Activated T-helper 9 cell treated with anti-CD3 and anti-CD28 coated beads, Interleukin-2, amount 50 U/mL, for 16 hours (primary cell): ENCODE measurements at places on chromosomes 2 and 18.

DNA sequence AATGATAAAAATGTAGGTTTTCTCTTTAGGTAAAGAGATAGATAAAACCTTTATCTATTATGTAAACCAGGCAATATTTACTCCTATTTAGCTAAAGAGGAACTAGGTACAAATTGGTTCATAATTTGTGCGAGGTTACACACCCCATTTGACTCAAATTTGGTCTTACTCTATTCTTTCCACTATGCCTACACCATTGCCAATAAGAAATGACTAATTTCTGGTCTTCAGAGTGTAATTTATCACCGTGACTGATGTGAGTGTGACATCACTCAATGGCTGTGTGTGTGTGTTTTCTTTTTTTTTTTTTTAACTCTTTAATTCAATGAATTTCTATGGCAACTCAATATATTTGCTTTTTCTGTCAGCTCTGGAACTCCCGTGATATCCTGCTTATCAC is 955.8 kb downstream of the TDRD15 start:
- no peak for DNase-seq

GRCh38 chr2:50126845-50127244 is 905.1 kb downstream of the NRXN1 start:
- DNase-seq, result no peak

DNA sequence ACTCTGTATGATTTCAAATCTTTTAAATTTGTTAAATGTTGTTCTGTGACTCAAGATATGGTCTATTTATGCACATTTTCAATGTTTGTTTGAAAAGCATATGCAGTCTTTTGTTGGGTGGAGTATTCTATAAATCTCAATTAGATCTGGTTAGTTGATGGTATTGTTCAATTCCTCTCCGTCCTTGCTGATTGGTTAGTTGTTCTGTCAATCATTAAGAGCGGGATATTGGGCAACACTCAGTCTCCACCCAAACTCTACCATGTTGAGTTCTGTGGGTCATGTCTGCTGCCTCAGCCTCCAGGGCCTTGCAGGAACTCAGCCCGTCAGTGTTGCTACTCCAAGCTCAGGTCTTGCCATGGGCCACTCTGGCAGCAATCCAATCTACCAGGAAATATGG is 118.9 kb downstream of the VWA3B start:
- no peak for DNase-seq

DNA sequence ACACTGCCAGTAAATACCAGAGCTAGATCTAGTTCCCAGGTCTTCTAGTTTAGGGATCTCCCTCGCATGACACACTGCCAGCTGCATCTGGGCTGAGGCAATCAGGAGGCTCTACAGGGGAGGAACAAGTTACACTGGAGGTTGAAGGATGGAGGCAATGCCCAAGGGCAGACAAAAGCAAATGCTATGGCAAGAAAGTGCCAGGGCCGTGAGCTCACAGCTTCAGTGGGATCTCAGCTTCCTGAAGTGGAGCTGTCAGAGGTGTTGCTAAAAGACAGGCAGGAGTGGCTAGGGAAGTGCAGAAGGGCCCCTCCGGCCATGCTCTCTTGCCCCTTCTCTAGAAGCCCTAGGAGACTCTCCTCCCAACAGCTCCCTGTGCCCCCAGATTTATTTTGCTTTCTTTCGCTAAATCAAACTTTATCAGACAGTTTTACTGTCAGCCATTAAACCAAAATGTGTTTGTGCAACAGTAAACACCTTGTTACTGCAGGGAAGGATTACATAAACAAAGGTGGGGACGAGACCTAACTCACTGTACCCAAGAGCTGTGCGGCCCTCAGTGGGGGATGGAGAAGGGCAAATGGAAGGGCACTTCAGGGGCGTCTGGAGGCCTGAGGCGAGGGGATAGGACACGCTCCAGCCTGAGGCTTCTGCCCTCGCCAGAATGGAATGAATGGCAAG is 39.4 kb upstream of the PKDCC start:
- DNase-seq, result no peak

GRCh38 chr18:74633652-74634352 is 36.1 kb downstream of the ZNF407 start:
- DNase-seq, result no peak

DNA sequence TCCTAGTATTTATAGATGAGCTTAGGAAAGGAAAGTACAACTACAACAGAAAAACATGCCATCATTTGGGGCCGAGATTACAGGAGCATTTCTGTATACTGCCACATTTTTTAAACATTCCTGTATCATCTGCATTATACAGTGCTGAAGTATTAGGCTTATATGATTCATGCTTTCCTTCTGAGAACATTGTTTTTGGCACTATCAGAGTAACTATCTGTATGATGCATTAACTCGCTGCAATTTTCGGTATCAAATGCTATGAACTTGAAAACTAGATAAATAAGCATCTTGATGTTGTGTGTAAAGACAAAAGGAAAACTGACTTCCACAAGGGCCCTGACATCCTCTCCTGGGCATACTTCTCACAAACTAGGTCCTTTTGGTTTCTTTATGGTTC is 102.0 kb downstream of the RIT2 start:
- DNase-seq, result no peak

DNA sequence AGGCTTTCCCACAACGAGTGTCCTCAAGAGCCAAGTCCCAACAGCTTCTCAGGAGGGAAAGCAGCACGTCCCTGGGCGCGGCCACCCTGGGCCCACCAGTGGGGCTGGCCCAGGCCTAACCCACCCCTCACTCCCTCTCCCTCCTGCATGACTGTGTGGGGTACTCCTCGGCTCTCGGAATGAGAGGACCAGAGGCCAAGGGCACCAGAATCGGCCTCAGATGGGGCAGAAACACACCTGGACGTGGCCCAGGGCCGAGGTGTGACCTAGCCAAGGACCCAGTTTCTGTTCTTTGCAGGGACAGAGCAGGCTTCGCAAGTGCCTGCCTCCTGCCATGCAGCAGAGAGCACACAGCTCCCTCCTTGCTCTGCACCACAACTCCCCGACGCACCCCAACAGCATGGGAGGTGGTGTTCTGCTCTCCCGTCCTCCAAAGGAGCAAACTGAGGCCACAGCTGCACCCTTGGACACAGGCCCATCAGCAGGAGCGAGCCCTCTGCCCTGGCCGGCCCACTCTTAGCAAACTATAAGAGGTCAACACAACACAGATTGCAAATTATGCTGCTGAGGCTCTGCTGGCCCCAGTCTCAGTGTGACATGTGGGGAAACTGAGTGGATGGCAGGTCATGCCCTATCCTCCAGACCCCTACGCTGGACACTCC is 19.7 kb downstream of the HS6ST1 start:
- DNase-seq, result no peak

DNA sequence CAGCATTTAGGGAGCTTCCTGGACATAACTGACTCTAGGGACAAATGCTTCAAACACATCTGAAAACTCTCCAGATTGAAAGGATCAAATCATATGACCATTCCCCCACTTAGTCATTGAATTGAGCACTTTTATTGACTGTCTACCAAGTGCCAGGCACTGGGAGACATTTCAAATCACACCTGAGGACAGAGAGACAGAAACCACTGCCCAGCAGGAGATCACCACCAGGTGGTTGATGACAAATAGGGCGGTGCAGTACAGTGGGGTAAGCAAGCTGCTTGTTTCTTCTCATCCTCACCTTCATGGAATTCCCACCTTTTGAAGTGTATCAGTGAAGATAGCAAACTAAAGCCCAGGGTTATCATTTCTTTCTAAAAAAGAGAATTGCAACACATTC is 19.0 kb upstream of the CXCR4 start:
- DNase-seq, result no peak

DNA sequence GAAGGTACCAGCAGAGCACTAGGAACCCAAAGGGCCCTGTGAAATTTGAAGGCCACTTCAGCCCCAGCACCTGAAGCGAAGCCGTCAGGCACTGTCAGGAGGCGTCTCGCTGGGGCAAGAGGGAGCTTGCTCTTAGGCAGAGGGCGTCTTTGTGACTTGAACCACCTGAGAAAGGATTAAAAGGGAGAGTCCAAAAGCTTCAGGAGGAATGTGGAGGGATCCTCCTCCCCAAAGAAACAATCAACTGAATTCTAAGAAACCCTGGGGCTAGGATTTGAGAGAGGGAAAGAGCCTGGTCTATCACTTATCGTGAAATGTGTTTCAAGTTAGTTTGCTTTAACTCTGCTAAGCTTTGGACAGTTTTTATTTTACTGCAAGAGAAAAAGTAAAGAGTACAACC is 324.9 kb upstream of the SOX11 start:
- no peak for DNase-seq

- no peak for DNase-seq
These were observed 146.3 kb downstream of the ANKRD44 start for GRCh38 chr2:197164141-197164754.

DNA sequence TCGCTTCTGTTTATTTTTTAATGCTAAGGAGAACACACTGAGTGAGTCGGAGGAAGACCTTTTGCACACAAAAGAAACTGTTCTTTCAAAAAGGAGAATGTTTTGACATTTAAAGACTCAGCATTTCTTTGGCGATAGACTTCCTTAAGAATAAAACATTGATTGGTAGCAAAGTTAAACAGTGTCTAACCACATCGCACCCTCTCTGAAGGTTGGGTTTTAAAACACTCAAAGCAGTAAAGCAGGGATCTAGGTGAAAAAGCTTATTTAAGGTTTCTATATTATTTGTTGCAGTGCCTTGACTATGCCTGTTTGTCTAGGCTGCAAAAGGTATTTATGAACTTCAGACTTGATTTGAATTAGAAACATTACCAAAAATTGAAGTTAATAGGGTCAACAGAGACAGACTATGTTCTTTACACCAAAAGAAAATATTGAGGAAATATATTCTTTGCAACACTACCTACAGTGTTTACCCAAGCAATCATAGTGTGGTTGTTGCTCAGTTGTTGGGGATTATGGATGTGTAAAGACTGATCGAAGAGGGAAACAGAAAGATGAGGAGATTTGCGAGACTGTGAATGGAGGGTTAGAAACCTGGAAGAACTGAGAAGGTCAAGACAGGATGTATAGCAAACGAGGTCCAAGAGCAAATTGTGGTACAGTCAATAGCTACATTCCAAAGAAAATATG is 297.8 kb upstream of the SLC39A10 start:
- no peak for DNase-seq

- no peak for DNase-seq
These were observed 129.3 kb upstream of the UNC80 start for GRCh38 chr2:209642146-209642820.

- DNase-seq, result no peak
These were observed 806.4 kb downstream of the TRIB2 start for GRCh38 chr2:13522917-13523821.

DNA sequence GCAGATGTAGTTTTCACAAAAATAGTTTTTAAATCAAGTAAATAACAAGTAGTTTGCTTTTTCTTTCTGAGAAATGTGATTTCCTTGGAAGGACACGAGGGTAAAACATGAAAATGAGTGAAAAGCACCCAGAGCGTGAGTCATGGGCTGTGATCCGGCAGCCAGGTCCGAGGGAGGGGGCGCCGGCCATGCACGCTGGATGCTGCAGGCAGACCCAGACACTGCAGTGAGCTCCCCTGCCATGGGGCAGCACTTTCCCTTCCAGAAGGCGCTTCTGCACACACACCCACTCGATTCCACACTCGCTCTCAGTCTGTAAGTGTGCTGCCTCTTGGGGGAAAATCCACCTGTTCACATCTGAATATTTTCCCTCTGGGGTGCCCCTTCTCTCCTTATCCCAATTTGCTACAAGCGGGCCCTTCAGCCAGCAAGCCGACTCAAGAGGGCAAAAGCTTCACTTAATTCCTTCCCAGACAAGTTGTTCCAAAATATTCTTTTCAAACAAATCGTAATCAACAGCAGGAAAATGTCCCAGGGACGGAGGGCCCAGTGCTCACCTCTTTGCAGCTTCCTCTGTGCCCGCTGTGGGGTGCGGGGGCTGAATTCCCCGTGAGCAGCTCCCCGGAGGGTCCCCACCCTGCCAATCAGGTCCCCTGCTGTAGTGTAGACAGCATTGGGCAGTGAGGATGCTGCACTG is 87.0 kb upstream of the ID2 start:
- no peak for DNase-seq

DNA sequence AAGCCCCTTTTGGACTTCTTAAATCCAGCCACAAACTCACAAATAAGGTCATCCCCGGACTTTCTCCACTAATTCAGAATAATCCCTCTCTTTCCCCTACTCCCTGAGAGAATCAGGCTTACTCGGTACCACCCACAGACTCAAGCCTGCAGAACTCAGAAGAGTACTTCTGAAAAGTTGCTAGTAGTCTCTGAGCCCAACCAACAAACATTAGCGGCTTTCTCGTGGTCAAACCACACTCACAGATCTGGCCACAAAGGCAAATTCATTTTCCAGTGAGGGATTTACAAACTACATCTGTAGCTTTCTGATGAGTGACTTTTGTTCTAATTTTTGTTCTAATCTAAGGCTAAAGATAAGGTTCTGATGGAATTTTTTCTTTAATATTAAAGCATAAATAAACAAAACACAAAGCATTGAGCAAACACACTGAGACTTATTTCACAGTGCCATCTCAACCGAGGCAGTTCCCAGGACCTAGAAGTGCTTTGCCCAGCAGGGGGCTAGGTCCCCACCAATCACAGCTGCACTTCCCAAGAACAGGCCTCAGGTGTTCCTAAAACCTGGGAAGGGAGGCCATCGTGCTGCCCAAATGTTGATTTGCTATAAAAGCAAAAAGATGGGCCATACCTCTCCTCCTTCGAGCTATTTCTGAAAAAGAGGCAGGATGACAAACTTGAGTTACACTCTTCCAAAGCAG is 110.7 kb downstream of the COLEC12 start:
- DNase-seq, result no peak

DNA sequence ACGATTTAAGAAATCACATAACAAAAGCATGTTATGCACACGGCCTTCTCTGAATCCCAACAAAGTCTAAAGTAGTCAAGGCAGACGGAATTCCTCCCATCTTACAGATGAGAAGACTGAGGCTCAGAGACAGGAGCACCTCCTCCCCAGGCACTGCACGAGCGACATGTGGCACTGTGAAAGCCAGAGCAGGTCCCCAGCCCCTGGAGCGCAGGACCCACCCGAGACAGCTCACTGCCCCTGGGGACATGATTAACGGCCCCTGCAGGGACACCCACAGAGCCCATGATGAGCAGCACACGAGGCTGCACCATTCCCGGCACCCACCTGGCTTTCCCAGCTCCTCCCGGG is 53.6 kb downstream of the EIPR1 start:
- DNase-seq, result no peak

DNA sequence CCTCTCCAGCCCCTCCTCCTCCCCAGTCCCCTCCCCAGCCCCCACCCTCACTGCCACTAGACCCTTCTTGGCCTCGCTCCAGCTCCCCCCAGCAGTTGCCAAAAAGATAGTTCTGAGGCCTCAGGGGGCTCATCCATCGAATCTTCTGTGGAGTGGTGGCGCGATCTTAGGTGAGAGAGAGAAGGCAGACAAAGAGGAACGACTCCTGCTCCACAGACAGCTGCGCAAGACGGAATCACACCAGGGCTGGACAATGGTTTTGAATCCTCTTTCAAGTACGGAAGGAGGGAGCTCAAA is 68.1 kb downstream of the LAMA3 start:
- no peak for DNase-seq
